ENCODE measurements at places on chromosomes 1 and 21. TPM values are rescaled to one million over a fixed set of nuclear protein-coding genes. Genes with fewer than 3 reads are reported as not detected.

Gene MASP2
- not detected for total RNA-seq

Gene NEGR1
- total RNA-seq: 22.2 TPM

Gene STMN1
- total RNA-seq: 23.5 TPM

Gene WNT4
- total RNA-seq: 0.74 TPM
